ENCODE measurements at places on chromosomes 7 and 10.

DNA sequence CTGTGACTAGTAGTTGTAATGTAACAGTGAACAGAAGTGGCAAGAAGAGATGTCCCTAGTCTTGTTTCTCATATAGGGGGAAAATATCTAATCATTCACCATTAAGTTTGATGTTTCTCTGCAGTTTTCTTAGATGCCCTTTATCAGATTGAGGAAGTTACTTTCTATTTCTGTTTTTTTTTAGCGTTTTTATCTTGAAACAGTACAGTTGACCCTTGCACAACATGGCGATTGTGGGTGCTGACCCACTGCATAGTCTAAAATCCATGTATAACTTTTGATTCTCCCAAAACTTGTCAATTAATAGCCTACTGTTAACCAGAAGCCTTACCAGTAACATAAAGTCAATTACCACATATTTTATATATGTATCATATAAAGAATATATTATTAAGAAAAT is 192.0 kb downstream of the ADK start:
- DNase-seq: no peak

DNA sequence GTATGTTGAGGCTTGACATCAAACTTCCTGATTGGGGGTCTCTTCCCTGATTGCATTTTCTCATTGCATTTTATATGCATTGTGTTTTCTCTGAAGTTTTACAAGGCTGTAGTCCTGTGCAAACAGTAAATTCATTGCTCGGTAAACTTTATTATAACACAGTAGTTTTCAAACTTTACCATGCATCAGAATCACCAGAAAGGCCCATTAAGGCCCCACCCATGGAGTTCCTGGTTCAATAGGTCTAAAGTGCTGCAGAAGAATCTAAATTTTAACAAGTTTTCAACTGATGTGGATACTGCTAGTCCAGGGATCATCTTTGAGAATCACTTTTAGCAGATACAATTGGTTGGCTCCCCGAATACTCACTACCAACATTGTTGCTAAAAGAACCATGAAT is 634.7 kb upstream of the LRRTM3 start:
- DNase-seq: no peak

GRCh38 chr10:57689596-57690297 is 577.9 kb downstream of the IPMK start:
- DNase-seq: no peak

- no peak for DNase-seq
Measured at GRCh38 chr7:85600395-85600794, 413.5 kb upstream of the SEMA3D start.

- DNase-seq: no peak
Measured at GRCh38 chr7:30005464-30005863, 15.9 kb upstream of the SCRN1 start.

- no peak for DNase-seq
Measured at GRCh38 chr10:66466622-66467021, 459.2 kb upstream of the LRRTM3 start.

DNA sequence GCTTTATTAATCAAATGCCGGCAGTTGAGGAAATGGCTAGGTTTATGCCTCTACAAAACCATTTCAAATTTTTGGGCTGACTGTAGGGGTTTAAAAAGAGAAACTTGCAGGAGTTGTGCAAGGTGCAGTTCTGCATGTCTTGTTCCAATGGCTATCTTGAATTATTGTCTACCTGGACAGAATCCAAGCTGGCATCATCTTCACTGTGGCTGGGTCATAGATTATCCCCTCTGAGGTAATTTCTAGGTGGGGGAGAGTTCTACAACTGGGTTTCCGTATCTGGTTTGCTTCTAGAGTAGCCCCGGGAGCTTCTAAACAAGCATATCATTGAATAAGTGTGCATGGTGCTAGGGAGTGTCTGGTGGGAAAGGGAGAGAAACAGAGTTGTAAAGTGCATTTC is 16.9 kb downstream of the BET1 start:
- no peak for DNase-seq

DNA sequence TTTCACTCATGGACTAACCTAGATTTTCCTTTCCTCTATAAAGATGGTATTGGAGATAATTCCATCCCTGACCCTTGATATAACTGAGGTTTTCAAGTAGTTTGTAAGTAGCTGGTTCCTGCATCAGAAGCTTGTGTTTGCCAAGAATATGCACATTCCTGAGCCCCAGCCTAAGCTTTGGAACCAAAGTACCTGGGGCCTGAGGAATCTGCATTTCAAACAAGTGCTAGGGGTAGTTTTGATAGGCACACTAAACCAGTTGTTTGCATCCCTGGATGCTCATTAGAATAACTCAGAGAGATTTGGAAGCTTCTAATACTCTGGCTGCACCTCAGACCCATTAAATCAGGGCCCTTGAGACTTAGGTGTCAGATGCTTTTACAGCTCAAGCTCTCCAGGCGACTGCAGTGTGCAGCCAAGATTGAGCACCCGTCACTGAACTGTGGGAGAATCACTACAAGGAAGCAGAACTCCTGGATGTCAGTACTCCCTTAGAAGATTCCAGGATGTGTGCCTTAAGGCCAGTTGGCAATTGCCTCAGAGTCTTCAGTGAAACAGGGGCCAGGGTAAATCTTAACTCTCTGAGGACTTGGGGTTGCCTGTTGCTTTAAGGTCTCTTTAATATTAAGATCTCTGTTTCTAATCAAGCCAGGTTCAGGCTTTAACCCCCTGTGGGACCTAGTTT is 565.0 kb downstream of the REEP3 start:
- no peak for DNase-seq

GRCh38 chr10:119483001-119483400 is 59.5 kb downstream of the RGS10 start:
- no peak for DNase-seq

DNA sequence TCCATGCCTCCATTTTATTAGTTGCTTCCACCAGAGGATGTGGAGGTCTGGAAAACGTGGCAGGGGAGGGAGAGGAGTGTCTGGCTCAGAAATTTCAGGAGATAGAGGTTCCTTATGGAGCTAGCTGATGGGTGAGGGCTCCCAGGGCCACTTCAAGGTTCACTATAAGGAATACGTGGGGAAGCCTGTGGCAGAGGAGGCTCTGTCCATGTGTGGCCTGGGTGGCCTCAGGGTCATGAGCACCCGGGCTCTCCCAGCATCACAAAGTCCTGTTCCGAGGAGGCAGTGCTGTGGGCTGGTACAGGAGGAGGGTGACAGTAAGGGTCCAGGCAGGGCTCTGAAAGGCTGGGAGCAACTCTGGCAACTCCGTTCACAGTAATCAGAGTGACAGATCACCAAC is 24.6 kb downstream of the ARHGAP22 start:
- DNase-seq: no peak

DNA sequence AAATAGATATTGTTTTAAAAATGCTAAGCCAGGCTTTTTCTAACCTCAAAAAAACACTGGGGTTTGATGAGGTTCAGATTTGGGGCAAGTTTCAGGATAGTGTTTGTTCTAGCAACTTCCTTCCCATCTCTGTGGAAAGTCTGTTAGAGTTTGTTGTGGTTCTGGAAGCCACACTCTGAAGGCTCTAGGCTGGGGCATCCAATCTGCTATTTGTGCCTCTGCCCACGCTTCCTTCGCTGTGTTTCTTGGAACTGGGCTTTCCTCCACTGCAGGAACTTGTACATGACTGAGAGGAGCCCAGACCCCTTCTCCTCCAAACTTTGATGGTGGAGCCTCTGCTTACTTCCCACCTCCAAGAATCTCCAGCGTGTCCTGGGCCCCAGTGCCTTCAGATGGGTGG is 108.5 kb upstream of the SLC25A13 start:
- no peak for DNase-seq

- no peak for DNase-seq
Measured at GRCh38 chr10:51030480-51030879, 43.8 kb upstream of the PRKG1 start.

GRCh38 chr10:92845921-92846320 is 2.4 kb upstream of the EXOC6 start:
- no peak for DNase-seq

DNA sequence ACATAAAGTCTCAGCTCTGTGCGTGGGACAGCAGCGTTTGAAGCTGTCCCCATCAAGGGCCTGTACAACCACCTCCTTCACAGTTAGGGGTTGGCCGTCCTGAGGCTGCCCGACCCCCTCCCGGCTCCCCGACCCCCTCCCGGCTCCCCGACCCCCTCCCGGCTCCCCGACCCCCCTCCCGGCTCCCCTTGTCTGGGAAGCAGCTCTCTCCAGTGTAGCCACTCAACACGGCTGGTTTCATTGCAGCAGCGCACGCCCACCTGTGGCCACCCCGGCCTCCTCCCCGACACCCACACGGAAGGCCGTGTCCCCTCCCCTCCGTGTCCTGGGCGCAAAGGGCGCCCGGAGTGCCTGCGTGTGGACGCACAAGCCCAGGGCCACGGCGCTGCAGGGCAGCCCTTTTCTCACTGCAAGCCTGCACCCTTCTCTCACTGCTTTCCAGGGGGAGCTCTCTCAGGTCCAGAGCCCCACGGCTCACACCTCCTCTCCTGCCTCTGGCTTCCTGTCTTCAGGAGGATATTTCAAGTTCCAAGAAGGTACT is 20.9 kb upstream of the FAM20C start:
- DNase-seq: no peak

- DNase-seq: no peak
Measured at GRCh38 chr7:121153995-121154394, 165.5 kb downstream of the CPED1 start.

DNA sequence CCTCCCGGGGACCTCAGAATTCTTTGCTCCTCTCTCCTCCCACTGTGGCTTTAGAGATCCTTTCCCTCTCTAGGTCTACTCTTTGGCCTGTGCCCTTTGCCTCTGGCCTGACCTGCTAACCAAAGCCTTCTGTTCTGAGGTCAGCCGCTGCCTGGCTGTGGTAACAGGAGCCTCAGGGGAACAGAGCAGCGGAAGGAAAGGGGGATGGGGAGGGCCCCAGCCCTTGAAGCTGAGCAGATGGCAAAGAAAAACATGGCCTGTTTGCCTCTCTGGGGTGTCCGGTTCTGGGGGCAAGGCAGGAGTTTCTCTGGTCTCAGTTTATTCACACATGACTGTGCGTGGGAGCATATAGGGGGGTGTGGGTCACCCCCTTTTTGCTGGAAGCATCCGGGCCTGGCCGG is 28.2 kb downstream of the COL26A1 start:
- DNase-seq: peak; percentile 39

GRCh38 chr10:17730667-17731066 is 21.3 kb upstream of the TMEM236 start:
- DNase-seq: no peak

- DNase-seq: no peak
Measured at GRCh38 chr7:18754766-18755165, 259.2 kb downstream of the HDAC9 start.

GRCh38 chr7:30788640-30789333 is 17.6 kb downstream of the MINDY4 start:
- no peak for DNase-seq

DNA sequence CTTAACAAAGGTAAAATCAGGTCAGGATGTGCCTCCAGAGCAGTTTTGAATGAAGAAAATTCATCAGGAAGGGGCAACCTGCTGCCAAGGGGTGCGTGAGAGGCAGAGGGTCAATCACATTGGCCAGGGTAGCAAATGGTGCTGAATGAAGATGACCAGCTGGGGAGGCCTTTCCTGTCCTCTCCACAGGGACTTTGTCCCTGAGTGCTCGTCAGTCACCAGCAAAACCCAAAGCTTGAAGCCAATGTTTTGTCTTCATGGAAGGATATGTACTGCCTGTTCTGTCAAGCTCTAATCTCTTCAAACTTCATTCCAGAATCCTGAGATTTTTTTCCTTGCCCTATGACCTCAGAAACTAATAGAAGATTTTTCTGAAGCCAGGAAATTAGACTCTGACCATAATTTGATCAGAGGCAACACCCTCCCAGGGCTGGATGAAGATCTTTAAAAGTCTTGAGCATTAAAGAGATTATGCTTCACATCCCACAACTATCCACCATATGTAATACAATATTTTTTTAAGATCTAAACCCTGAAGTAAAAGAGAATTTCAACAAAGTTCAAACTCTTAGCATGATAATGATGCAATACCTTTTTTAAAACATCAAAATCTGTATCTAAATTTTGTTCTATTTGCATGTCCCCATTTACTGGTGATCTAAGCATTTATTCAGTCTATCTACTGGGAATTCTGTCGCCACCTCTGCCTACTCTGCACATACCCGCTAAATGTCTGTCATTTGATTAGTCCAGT is 243.0 kb downstream of the SNX13 start:
- no peak for DNase-seq

DNA sequence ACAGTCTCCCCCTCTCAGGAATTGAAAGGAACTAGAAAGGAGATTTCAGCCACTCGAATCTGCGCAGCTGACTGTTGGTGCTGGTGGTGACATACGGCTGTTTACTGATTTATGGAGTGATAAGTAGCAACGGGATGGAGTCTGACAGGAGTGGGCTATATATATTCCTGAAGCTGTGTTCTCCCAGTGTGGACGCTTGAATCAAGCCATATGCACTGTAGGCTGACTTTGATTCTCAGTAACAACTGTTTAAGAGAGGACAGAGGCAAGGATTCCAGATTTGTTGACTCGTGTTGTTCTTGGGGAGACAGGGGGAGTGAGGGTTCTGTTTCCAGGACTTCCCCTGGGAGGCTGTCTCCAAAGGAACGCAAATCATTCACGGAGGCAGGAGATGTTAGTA is 260.1 kb upstream of the AUTS2 start:
- no peak for DNase-seq

DNA sequence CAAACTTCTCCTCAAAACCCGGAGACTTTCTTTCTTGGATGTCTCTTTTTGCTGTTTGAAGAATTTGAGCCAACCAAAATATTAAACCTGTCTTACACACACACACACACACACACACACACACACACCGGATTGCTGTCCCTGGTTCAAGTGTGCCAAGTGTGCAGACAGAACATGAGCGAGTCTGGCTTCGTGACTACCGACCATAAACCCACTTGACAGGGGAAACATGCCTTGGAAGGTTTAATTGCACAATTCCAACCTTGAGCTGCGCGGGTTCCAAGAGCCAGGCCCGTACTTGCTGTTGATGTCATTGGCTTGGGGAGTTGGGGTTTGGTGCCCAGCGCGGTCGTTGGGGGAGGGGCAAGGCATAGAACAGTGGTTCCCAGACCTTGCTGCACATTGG is 1.7 kb downstream of the EGFR start:
- no peak for DNase-seq

DNA sequence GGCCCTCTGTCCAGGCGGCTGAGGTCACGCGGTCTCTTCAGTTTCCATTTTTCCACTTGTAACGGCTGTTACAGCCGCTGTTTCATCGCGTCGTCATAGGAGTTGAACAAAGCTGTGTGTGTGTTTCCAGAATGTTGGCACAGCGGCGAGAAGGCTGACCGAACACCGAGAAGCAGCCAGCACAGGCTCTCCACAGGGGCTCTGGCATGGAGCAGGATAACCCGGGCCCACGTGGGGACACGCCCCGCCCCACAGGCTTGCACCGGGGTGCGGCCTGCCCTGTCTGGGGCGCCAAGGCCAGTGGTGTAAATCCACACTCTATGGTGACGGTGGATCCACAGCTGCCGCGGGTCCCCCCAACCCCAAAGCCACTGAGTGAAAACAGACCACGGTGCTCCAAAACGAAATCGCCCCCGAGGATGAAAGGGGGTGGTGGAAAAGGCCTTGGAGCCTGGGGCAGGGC is 448.2 kb downstream of the DNAJB6 start:
- no peak for DNase-seq
